ENCODE measurements at places on chromosomes 2 and 18.

DNA sequence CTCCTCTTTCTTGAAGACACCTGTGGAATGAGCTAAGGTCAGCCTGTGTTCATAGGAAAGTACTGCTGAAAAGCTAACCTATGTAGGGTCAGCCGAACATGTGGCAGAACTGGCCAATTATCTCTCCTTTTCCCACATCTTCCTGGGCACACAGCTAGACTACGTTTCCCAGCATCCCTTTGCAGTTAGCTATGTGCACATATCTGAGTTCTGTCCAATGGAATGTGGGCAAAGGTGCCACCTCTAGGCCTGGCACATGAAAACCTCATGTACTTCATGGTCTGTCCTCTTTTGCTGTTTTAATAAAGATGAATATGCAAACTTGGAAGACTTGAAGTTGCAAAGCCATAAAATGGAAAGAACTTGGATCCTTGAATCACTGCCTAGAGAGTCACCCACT, 352.6 kb downstream of the TNS1 start:
- DNase-seq = no peak

DNA sequence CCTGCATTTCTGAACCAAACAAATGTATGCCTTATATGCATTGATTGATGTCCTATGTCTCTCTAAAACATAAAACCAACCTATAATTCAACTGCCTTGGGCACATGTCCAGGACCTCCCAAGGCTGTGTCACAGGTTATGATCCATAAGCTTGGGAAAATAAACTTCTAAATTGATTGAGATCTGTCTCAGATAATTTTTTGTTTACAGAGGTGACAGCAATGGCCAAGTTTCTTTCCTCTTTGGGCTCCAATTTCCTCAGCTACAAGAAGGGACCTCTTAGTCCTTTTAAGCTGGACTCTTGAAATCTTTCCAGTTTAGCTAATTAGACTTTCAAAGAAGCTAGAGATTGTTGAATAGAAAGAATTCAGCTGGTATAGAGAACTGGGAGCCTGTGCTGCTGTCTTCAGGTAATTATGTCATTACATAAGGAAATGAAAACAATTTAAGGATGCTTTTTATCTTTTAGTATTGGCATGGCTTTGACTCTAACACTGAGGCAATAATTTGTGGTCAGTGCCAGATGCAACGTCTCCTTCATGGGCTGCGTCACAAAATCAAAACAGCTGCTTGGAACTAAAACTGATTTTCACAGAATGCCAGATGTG, 412.1 kb upstream of the TRIB2 start:
- DNase-seq = no peak

GRCh38 chr18:23640052-23640451, 22.7 kb downstream of the ANKRD29 start:
- DNase-seq = no peak

- no peak for DNase-seq
These were observed 1223.5 kb upstream of the FAM98A start for GRCh38 chr2:34822616-34823015.

DNA sequence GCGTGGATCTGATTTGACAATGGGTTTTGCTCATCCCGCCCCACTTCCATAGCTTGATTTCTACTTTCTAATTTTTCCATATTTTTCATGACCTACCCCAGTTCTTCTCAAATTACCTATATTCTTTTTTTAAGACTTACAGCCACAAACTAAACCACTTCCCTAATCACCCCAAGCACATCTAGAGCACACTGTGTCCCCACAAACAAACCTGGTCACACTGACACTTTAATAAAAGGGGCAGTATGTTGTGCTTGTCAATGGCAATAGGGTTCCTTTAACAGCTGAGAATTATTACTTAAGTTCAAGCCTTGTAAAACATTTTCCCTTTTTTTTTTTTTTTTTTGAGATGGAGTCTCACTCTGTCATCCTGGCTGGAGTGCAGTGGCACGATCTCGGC, 47.1 kb downstream of the MREG start:
- DNase-seq = no peak

GRCh38 chr2:58283931-58284330, 42.8 kb upstream of the FANCL start:
- DNase-seq = no peak

GRCh38 chr2:6024784-6025183, 332.6 kb downstream of the SOX11 start:
- no peak for DNase-seq

DNA sequence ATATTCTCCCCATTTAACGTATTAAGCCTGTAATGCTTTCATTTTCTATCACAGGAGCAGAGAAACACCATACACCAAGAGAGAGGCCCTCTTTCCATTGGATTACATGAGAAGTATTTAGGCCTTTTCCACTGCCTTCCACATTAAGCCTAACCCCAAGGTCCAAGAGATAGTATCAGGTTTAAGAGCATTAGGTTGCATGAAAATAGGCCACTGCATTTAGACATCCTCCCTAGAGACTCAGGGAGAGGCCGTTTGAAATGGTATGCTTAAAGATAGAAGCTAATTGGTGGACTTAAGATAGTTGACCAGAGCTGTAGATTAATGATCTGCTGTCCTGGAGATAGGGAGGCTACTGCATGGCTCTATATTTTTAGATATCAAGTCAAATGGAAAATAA, 128.5 kb upstream of the PTPRM start:
- DNase-seq = no peak

DNA sequence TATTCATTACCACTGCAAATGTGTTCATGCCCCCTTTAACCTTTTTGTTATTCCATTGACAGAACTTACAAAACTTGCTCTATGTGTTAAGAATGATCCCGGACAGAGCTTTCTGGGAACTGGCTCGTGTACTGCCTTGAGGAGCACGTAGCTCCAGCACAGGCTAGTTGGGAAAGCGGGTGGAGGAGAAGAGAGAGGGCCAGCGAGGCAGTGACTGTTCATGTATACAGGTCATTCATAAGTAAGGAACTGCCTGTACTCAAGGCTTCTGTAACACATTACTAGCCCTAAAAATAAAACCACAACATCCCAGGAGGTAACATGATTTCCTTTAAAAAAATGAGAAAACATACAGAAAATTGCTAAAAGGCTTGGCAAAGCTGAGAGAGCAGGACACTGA, 109.0 kb downstream of the STK39 start:
- DNase-seq = no peak

DNA sequence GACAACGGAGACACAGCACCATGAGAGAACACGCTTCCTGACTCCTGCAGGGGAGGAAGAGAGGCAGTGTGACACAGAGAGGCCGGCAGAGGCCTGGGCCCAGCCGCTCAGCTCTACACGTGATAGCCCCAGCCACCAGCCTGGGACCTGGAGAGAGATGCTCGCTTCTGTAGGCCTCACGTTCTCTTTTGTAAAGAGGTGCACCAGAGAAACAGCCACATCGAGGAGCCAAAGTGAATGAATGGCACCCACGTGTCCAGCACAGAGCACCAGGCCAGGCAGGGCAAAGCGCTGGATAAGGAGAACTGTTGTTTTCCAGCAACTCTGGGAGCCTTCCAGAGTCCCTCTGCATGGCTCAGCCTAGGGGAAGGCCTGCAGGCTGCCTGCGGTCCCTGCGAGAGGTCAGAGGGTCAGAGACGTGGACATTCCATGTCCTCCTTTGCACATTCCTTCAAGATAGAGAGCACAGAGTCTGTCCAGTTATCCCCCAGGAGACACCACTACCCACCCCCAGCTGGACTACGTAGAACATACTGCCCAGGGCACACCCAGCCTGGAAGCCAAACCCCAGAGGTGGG, 14.2 kb downstream of the LIMS2 start:
- no peak for DNase-seq
